ENCODE measurements at places on chromosomes 3 and 15.

- DNase-seq: no peak
Observed at GRCh38 chr3:14620512-14620911, 31.1 kb upstream of the CCDC174 start.

GRCh38 chr3:130515755-130516154 lies 1.2 kb upstream of the COL6A6 start:
- no peak for DNase-seq

- no peak for DNase-seq
Observed at GRCh38 chr15:61184431-61184830, 44.7 kb downstream of the RORA start.

GRCh38 chr3:124780356-124780755 lies 50.1 kb downstream of the UMPS start:
- no peak for DNase-seq

- DNase-seq: no peak
Observed at GRCh38 chr3:153295901-153296300, 133.9 kb downstream of the RAP2B start.

DNA sequence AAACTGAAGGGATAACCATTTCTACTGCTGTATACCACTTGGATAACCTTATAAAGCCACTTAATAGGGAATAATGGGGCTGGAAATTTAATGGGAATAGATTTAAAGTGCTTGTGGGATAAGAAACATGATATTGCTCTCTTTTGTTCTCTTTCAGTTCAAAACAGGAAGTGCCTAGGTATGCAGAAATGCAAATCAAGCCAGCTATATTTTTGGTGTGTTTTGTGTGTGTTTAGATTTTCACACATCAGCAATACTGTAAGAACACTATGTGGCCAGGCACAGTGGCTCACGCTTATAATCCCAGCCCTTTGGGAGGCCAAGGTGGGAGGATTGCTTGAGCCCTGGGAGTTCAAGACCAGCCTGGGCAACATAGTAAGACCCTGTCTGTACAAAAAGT lies 442.3 kb upstream of the TPRG1 start:
- DNase-seq: no peak

- no peak for DNase-seq
Observed at GRCh38 chr3:118949113-118949760, 85.4 kb downstream of the IGSF11 start.

Data from HS-27A (cell line).